CD4-positive, alpha-beta T cell (primary cell): ENCODE measurements at places on chromosomes 6 and 20.

DNA sequence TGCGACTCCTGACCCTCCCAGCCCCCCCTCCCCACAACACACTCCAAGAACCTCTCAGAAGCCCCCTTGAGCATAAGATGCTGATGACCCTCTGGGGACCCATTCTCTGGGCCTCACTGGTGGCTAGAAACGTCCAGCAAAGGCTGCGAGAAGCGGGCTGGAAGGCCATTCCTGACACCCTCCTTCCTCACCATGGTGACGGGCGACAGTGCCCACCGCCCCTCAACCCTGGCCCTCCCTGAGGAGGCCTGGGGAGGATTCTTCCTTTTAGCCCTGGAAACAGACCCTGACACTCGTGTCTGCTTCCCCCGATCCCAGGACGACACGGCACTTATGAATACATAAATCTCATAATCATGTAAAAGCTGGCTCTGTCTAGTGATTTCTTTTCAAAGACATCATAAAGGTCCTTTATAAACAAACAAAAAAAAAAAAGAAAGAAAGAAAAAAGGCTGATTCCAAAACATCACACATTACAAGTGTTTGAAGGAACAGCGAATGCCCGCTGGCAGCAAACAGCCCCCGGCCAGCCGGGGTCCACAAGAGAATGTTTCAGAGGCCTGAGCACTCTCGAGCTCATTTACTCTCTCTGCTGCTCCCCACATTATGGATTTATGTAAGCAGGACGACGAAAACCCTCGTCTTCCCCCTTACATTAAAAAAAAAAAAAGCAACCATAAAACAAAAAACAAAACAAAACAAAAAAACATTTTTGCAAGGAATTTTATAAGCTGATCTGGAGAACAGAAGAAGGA, 40.7 kb downstream of the PREX1 start:
- no peak for DNase-seq

- DNase-seq: no peak
Observed at GRCh38 chr6:37584654-37585522, 85.2 kb upstream of the CCDC167 start.

DNA sequence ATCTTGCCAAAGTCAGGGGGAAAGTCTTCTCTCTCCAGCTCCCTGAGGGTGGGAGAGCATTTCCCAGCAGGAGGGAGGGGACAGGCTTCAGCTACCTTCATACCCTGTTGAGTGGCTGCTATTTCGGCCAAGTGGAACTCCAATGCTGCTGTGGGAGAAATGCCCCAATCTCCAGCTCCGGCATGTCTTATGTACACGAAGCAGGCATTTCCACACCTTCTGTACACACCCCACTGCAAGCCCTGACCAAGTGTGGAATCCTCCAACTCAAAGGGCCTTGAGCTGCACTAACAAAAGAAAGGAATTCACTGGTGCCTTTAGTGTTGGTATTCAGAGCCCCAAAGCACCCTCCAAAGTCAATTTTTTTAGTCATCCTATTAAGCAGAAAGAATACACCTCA, 313.6 kb upstream of the NT5E start:
- DNase-seq: no peak

DNA sequence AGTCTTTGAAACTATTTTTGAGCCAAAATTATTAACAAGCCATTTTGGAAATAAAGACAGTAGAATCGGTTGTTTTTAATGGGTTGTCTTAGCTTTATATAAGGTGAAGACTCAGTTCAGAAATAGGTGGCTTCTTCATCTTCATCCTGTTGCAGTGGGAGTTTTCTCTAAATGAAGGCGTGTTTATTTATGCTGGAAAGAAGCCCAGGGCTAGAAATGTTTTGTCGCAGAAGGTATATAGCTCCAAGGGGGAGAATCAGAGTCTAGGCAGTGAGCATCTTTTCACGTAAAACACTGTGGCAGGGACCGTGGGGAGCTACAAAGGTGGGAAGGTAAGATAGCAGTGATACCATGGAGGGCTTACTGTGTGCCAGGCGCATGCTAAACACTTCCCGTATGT, 34.3 kb downstream of the FARS2 start:
- no peak for DNase-seq

GRCh38 chr20:20241976-20242375, 125.9 kb upstream of the INSM1 start:
- no peak for DNase-seq

- no peak for DNase-seq
Observed at GRCh38 chr6:4071330-4071729, 7.6 kb downstream of the FAM217A start.

GRCh38 chr6:127690092-127690491, 113.1 kb downstream of the C6orf58 start:
- no peak for DNase-seq

GRCh38 chr6:106823732-106824351, 150.7 kb downstream of the CD24 start:
- no peak for DNase-seq

- DNase-seq: no peak
Observed at GRCh38 chr6:57315111-57315510, 2.3 kb upstream of the PRIM2 start.

DNA sequence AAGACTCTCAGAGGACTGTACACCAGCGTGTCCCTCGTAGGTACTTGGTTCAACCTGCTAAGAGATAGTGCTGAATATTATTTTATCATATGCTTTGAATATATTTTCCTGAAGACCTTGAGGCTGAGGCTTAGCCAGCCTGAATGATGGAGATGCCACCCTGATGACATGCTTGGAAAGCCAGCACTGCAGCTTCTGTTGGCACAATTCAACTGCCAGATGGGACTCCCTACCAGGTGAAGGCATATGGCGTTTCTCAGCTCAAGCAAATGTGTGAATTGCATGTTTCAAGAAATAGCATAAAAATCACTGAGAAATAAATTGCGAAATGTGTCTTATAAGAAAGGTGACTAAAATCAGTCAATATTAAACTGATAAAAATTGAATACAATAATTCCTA, 228.1 kb upstream of the CST7 start:
- no peak for DNase-seq

DNA sequence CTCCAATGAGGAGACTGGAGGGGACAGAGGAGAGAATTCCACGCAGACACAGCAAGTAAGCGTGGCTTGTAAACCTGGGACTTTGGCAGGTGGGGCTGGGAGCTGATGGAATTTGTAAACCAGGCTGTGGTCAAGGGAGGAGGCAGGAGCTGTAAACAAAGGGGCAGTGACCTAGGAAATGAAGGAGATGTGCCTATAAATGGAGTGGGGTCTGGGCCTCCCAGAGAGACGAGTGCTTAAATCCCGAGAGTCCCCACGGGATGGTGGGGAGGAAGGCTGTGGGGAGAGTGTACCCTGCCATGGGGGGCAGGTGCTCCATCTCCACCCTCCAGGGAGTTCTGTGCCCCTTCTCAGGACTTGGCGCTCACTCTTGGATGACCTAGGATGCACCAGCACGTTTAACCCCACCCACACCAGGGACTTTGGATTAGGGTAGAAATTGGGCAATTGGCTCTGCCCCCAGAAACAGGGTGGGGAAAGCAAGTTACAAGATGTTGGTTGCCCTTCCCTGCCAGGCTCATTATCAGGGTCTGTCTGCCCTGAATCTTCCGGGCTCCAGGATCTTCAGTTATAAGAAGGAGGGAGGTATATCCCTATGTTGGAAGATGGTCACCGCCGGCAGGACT, 4.0 kb upstream of the DHX16 start:
- DNase-seq: no peak

DNA sequence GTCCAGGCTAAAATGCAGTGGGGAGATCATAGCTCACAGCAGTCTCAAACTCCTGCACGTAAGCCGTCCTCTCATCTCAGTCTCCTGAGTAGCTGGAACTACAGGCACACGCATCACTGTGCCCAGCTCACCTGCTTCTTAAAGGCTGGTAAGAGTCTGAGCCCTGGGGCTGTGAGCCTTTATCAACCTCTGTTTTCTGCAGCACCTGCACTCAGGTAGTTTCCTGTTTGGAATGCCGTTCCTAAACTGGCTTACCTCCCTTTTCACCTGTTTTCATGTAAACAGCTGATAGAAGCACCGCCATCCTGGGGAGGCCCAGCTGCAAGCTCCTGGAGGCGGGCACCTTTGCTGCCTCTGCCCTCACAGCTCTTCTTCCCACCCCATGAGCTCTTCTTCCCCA, 45.4 kb downstream of the SLC24A3 start:
- DNase-seq: no peak

GRCh38 chr6:47952640-47953039, 158.4 kb downstream of the PTCHD4 start:
- no peak for DNase-seq

DNA sequence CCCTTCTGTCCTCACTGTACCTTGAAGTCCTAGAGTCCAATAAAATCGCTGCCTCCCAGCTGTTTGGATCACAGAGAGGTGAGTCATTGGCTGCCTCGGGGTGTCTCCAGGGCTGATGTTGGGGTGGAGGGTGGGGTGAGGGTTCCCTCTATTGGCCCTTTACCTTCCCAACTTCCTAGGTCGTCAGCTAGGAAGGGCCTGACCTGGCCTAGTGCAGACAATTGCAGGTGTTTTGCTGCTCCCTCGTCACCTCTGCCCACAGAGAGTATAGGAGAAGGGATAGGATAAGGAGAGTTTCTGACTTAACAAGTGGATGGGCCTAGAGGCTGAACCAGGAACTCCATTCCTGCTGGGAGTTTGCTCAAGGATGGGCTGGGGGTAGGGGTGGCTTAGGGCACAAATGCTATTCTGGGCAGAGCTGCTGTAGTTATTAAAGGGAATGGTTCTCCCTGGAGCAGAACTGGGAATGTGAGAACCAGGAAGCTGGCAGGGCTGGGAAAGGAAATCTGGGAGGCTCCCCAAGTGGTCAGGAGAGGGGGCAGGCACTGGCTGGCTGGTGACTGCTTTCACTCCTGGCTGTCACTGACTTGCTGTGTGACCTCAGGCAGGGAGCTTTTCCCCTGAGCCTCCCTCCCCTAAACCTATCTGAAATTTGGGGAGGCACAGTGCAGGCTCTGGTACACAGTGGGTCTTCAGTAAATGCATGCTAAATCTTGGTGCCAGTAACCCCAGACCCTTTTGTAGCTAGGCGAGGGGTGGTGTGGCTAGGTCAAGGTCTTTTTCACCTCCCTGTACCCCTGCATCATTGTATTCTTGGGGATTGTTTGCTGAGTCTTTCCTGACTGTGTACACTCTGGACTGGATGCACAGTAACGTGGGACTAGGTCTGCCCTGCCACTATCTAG, 1.5 kb downstream of the TP53INP2 start:
- DNase-seq: no peak

- no peak for DNase-seq
Observed at GRCh38 chr20:49545572-49545971, 22.4 kb downstream of the PTGIS start.

- no peak for DNase-seq
Observed at GRCh38 chr6:168500519-168500918, 59.5 kb downstream of the SMOC2 start.

- no peak for DNase-seq
Observed at GRCh38 chr6:20251525-20251924, 39.3 kb upstream of the MBOAT1 start.

GRCh38 chr20:37542281-37542680, 14.6 kb upstream of the BLCAP start:
- DNase-seq: no peak

- no peak for DNase-seq
Observed at GRCh38 chr6:116536216-116536621, 9.3 kb downstream of the TRAPPC3L start.

DNA sequence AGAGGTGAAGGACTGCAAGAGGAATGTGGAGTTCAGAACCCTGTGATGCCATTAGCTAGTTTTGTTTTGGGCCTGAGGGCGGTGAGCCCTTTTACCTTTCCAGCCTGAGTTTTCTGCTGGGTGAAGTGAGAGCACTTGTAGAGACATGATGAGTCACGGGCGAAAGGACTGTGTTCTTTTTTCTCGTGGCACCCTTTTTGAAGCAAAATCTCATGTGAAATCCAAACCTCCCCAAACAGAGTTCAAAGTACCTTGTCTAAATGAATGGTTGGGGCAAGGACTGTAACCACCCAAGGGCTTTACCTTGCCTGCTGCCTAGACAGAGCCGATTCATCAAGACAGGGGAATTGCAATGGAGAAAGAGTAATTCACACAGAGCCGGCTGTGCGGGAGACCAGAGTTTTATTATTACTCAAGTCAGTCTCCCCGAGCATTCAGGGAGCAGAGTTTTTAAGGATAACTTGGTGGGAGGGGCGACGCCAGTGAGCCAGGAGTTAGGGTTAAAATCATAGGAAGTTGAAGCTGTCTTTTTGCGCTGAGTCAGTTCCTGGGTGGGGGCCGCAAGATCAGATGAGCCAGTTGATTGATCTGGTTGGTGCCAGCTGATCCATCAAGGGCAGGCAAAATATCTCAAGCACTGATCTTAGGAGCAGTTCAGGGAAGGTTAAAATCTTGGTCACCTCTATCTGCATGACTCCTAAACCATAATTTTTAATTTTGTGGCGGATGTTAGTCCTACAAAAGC, 25.8 kb downstream of the SAMD5 start:
- no peak for DNase-seq

DNA sequence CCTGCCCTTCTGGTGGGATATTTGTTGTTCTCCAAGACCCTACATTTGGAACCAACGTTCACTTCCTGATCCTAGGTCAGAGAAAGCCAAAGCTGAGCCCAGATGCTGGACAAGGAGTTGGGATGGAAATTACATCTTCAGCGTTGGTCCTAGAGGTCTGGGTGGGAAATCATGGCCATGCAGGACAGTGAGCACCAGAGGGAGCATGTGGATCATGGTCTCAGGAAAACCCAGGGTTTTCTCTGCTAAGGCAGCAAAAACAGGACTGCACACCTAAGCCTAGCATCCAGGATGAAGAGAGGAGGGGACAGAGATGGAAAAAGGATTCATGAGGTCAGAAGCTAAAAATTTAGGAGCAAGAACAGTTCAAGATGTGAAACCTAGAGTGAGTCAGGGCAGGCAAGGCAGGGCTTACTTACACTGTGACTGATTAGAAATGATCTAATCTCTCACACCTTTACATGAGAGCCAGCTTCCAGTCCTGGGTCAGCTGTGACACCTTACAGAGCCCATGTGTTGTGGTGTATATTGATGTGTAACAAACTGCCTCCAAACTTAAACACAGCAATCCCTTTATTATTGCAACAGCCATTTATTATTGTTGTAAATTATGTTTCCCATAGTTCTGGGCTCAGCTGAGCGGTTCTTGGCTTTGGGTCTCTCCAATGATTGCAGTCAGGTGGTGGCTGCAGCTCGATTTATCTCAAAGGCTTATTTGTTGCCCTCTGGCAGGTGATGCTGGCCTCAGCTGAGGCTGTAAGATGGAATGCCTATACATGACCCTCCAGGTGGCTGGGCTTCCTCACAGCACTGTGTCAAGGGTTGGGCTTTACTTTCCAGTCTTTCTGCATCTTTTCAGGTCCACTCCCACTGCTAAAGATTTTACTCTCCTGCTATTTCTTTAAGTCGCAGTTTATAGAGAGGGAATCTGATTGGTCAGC, 6.5 kb downstream of the C20orf202 start:
- no peak for DNase-seq

DNA sequence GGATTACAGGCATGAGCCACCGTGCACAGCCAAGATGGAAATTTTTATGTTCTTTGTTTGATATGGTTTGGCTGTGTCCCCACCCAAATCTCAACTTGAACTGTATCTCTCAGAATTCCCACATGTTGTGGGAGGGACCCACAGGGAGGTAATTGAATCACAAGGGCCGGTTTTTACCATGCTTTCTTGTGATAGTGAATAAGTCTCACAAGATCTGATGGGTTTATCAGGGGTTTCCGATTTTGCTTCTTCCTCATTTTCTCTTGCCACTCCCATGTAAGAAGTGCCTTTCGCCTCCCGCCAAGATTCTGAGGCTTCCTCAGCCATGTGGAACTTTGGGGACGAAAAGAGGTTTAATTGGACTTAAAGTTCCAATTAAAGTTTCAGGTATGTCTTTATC, 14.6 kb downstream of the EEF1A1 start:
- DNase-seq: no peak
